ENCODE measurements at places on chromosomes 6 and 20.
A peak's percentile ranks its signal among the peaks of the same experiment; 100 is the strongest.

GRCh38 chr6:150673720-150674346, 74.1 kb downstream of the PLEKHG1 start:
- no peak for DNase-seq

GRCh38 chr6:160774399-160774798, 72.4 kb downstream of the PLG start:
- no peak for DNase-seq

DNA sequence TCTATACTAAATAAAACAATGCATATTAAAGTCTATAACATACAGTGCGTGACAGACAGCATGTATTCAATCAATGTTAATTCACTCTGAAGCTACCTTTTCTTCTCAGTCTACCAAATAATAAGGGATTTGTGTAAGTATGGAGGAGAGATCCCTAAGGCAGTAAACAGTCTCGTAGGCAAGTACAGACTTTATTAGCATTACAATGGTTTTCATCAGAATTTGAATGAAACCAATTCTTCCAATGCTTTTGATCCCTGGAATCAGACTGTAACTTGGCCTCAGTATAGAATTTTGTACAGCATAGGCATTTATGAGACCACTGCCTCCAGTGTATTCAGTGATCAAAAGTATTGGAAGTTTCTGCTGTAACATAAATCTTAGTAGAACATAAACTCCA, 19.5 kb downstream of the LYRM4 start:
- no peak for DNase-seq

- peak; percentile 50 for DNase-seq
These were observed 478.4 kb upstream of the SOX4 start for GRCh38 chr6:21115111-21115510.

DNA sequence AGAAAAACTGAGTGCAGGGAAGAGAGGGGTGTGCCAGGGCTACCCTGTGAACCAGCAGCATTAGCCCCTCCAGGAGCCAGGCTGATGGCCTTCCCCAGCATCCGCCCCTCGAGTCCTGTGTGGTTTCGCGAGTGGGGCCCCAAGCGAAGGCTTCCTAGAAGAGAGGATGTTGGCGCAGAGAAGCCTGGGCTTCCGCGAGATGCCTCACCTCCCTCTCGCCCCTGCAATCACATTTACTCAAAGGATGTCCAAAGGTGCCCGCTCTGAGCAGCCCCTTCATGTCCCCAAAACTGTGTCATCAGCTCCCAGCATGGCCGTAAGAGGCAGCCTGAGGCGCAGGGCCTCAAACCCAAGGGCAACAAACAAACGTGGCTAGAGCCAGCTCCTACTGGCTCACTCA, 111.7 kb downstream of the PREX1 start:
- DNase-seq = no peak

GRCh38 chr20:36629719-36630681, 16.0 kb downstream of the SLA2 start:
- DNase-seq = peak; percentile 21

DNA sequence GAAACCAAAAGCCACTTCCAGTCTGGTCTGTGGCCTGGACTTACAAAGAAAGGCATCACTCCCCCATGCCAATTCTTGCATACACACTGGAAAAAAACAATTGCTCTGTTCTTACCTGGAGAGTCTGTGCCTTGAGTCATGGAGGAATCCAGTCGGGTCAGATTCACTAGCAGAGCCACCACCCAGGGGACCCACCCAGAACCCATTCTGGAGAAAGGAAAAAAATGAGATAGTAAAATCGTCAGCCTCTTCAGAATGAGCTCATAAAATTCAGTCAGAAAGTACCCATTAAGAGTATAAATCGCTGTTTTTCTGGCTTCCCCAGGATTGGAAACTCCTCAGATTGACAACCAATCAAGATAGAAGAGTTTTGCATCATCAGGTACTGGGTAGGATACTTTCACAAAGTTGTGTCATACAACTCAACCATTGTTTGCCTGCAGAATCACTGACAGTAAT, at the start of gene HLA-DOB:
TSS of gene HLA-DOB (minus strand) at position 257 of the 459 bp plus-strand sequence. CDS start at position 206, 51 bp downstream.
- DNase-seq = no peak

DNA sequence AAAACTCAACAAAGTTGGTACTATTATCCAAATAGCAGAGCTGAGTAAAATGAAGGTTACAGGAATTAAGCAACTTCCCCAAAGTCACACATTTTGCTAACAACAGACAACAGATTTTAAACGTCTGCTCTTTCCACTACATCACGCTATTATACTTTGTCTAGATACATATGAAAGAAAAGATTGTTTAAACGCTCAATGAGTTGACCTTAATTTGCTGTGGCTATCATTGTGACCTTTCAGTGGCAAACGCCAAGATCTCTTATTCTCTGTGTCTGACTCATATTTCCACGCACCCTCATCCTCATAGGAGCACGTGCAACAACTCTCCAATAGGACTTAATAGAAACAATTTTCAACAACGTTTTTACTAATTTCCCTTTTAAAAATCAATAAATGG, 540.1 kb downstream of the MAFB start:
- no peak for DNase-seq

DNA sequence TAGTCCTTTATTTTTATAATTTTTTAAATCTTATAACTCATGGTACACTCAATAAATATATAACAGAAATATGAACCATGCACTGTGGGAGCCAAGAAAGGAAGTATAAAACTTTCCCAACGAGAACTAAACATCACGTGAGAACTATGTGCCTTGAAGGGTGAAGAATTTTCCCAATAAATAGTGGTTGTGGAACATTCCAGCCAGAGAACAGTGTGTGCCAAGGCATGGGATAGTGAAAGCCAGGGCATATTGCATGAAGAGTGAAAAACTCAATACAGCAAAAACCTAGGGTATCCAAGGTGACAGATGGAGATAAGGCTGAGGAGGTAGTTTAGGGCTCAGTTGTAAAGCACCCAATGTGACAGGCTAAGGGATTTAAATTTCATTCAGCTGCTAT, 86.1 kb downstream of the SIM1 start:
- DNase-seq = no peak

DNA sequence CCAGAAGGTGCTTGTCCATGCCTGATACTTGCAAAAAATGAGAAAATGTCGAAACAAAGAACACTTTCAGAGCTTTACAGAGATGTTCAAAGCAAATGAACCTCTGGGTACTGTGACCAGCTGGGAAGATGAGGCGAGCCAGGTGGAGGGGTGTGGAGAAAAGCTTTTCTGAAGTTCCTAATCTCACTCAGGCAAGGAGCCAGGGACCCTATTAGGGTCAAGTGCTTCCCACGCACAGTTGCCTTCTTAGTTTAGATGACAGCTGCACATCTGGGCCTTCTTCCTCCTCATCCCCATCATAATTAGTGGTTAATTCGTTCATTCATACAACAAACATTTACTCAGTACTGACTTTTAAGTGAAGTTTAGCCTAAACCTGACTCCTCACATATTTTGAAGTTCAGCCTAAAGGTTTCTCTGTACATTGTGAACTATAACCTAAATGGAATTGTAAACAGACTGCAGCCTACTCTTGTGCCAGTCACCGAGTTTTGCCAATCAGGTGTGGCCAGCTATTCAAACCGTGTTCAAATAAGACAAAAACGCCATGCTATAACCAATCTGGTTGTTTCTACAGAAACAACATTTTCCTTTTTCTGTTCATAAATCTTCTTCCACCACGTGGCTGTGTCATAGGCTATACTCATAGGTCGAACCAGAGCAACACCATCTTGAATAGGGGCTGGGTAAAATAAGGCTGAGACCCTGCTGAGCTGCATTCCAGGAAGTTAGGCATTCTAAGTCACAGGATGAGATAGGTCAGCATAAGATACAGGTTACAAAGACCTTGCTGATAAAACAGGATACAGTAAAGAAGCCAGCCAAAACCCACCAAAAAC, 19.3 kb upstream of the AHCY start:
- no peak for DNase-seq

Measured in brain microvascular endothelial cell (primary cell).